ENCODE measurements at places on chromosomes 12 and 14.

DNA sequence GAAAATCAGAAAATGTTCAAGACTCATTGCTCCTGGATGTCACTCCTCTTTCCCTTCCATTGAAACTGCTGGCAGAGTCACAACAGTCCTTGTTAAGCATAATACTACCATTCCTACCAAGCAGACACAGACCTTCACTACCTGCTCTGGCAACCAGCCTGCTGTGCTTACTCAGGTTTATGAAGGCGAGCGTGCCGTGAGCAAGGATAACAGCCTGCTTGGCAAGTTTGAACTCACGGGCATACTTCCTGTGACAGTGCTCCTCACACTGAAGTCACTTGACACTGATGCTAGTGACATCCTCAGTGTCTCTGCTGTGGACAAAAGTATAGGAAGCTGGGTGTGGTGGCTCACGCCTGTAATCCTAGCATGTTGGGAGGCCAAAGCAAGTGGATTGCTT lies 15.7 kb upstream of the PHETA1 start:
- DNase-seq, result no peak

DNA sequence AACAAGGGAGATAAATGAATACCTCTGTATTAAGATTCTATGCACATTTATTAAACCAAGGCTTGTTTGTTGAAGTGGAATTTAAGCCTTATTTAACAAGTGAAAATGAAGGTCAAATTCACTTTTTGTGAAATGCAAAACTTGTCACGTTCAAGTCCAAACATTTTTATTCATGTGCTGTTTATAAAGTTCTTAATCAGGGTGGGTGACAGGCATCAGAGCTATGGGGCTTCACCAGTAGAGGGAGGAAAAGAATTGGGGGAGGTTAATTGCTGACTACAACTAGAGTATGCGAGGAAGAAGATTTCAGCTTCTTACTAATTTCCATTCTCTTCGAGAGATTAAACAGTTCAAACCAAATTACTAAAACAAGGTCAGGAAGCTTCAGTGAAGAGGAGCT lies 9.7 kb downstream of the MOK start:
- DNase-seq, result no peak

DNA sequence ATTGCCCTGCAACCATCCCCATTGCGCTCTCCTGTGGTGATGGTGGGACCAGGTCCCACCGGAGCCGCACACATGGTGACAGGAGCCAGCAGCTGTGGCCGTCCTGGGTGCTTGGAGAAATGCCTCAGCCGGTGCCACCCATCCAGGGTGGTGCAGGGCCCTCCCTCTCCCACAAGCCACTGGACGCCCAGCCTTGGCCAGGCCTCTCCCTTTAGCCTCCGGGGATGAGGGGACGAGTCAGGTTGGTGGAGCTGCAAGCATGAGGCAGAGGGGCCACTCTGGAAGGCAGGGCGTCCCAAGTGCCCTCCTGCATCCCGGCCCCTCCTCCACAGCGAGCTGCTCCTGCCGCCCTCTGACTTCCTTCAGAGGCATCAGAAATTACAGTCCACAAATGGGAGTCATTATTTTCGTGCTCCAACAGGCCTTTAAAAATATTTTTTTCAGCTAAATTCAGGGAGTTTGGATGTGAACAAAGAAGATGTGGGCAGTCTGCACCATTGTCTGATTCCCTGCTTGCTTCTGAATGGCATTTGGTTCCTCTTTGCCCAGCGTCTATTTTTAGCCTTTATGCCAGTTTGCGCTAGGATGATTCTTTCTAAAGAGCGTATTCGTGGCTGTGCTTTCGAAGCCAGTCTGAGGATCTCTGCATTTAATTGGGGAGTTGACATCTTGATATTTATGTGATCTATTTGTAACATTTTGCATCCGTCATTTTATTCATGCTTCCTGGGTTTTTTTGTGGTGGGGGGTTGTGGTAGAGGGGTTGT lies 189.4 kb downstream of the ADGRD1 start:
- DNase-seq, result no peak

- DNase-seq, result no peak
Observed at GRCh38 chr14:84891404-84891803, 638.5 kb upstream of the FLRT2 start.

DNA sequence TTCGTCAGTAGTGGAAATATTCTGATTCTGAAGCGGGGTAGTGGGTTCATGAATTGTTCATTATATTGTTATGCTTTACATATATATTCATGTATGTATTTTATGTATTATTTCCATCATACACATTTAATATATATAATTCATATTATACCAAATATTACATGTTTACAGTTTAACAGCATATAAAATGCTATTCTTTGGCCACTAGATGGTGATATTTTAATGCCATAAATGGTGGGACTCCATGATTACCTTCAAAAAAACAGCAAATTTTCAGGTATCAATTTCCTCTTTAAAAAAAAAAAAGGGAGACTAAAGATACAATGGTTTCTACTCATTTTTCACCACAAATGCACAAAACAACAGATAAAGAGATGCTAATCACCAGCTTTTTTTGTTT lies 41.0 kb downstream of the BDKRB1 start:
- no peak for DNase-seq

All from activated CD8-positive, alpha-beta memory T cell treated with anti-CD3 and anti-CD28 coated beads for 4 hours (primary cell).